ENCODE measurements at places on chromosomes 13 and 19.

DNA sequence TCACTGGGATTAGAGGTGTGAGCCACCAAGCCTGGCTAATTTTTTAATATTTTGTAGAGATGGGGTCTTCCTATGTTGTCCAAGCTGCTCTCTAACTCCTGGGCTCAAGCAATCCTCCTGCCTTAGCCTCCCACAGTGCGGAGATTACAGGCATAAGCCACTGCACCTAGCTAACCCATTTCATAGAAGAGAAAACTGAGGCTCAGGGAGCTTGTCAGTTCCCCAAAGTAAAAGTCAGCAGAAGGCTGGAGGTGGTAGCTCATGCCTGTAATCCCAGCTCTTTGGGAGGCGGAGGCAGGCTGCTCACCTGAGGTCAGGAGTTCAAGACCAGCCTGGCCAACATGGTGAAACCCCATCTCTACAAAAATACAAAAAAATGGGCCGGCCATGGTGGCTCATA, 8.8 kb upstream of the HOMER3 start:
- no peak for DNase-seq

- DNase-seq = no peak
These were observed 229.6 kb upstream of the STARD13 start for GRCh38 chr13:33515146-33515545.

- no peak for DNase-seq
These were observed 95.6 kb upstream of the RFC3 start for GRCh38 chr13:33722216-33722915.

DNA sequence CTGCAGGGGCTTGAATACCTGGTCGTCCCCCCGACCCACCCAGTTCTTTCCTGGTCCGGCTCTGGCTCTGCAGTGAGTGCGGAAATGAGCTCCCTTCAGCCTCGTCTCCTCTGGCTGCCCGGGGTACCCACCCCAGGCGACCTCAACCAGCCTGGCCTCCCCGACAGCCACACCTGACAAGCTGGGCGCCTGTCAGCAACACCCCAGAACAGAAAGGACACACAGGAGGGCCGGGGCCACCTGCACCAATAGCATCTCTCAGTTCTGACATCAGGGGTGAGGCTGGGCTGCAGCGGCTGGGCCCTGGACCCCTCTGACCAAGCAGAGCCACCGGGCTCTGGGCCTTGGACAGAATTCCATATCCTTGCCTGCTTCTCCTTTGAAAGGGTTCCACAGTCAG, 19.7 kb downstream of the SUGP1 start:
- DNase-seq = no peak

DNA sequence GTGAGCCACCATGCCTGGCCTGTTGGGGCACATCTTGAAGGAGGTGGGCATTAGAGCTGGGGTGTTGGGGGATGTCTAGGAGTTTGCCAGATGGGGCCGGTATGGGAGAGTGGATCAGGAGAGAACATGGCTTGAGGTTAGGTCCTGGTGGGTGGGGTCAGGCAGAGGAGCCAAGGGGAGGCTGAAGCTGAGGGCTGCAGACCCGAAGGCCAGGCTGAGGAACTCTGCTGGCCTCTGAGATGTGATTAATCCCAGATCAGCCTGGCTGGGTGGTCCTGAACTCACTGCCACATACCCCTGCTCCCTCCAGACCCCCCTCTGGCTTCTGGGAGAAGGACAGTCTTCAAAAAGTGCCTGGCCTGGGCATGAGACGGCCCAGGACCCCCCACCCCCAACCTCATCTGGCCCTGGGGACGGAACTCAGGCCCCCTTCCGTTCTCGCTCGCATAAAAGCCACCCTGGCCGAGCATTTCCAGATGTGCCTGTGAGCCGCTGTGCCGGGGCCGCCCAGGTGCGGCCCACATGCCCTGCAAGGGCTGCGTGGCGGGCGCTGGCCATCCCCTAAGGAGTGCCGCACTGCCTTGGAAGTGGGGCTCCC, 2.7 kb downstream of the FSTL3 start:
- no peak for DNase-seq

DNA sequence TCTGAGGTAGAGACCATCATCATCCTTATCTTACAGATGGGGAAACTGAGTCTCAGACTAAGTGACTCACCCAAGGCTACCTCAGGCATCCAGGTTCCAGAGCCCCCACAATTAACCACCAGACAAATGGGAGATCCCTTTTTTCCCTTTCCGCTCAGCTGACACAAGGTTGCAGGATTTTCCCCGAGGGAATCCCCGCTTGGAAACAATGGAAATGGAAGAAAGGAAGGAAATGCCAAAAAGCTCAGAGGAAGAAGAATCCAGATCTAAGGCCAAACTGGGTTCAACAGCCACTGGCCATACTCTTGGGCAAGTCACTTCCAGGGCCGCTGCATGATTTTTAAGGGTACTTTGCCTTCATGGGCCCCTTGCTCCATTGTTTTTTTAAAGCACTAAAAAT, 1.6 kb downstream of the ZNF71 start:
- no peak for DNase-seq

DNA sequence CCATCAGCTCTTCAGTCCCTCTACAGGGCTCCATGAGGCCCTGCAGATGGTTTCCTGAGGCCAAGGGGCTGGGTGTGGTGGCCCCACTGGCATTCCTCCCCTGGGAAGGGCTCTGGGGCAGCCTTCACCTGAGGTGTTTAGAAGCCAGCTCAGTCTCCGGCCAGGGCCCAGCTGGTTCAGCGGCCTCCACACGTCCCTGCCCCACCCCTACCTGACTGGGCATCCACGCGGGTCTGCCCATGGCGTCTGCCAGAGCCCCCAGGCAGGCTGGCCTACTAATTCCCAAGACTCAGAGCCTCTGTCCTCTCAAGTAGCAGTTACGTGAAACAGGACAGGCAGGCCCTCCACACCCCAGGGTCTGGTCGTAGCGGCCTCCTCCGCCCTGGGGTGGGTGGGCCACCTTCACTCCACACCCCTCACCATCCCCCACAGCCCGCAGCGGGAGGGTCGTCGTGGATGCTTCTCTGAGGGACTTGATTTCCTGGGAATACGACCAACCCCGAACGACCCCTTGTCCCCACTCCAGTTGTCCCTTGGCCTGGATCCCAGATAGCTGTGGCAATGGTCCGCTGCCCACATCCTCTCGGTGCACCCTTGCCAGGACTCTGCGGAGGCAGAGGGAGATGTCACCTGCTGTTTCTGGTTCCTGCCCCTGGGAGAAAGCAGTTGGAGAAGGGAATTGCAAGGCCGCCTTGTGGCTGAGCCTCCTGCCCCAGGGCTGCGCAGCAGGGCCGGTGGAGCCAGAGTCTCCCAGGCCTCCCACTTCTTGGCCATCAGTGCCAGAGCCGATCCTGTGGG, 24.3 kb downstream of the CAPN12 start:
- no peak for DNase-seq

DNA sequence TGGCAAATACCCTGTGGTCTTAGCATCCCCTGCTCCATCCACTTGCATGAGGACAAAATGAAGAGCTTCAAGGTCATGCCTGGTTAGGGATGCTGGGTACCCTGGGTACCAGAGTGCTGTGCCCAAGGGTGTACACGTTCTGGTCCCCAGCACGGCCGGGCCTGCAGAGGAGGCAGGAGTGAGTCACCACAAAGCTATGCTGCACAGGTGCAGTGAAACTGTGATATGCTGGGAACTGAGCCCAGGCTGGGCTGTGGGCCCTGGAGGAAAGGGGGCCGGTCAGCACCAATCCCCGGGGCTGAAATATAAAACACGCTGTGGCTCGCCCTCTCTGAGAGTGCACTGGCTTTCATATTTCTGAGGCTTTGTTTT, 95.1 kb downstream of the TSHZ3 start:
- peak; percentile 10 for DNase-seq

DNA sequence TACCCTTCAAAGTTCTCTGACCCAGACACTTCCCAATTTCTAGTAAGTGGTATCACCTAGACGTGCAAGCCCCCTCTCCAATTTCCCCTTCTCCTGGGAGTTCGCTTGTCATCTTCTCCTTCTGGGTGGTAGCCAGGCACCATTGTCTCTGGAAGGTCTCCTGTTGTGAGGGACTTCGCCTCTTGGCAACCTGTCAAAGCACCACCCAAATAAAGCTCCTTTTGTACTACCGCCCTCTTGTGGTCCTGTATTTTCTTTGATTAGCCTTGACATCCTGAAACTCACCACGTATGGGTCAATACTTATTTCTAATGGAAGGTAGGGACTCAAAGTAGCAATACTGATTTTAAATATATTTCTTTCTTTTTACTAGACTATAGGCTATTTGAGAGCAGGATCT, 8.2 kb downstream of the GPC5 start:
- DNase-seq = peak; percentile 47

GRCh38 chr13:30234619-30235162, 72.7 kb downstream of the KATNAL1 start:
- DNase-seq = no peak

DNA sequence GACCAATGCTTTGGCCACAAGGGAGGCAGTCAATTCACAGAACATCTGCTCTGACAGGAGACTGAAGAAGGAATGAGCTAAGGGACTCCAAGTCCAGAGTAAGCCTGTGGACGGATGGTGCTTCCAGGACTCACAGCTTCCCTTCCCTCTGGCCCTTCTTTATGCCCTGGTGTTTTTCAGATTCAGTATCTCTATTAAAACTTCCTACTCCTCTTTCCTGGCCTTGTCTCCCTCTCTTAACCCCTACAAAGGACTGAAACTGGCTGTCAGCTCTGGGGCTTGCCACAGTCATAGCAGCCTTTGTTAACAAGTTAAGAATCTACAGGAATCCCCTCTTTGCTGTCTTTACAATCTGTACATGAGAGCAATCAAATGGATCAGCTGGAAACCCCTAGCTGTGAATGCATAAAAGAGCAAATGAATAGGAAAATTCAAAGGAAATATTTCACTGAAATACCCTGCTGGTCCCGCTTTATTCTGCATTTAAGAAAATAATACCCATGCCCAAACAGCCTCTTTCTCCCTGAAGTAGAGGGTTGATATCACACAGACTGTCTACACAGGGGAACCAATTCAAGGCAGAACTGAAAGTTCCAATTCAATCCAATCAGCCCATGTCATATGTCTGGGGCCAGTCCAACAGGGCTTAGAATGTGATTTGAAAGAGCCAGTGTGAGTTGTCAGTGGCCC, 192.3 kb downstream of the MZT1 start:
- DNase-seq = no peak

GRCh38 chr19:12783849-12784393, 7.4 kb upstream of the JUNB start:
- DNase-seq = no peak

- no peak for DNase-seq
These were observed 169.9 kb downstream of the VWA8 start for GRCh38 chr13:41791056-41791455.

DNA sequence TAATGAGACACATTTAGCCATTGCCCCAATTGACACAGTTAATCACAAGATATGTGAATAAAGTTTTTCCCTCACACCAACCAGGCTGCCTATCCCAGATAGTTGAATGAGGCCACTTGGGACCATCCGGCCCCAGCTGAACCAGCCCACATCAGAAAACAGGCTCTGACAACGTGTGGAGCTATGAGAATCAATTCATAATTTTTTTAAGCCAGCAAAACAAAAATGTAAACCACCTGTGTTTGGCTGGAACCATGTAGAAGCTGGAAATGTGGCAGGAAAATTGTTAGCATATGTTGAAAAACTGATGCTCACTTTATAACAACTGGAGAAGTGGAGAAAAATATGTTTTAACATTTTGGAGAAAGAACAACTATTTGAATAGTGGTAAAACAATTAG, 1161.3 kb downstream of the SLITRK1 start:
- DNase-seq = no peak

DNA sequence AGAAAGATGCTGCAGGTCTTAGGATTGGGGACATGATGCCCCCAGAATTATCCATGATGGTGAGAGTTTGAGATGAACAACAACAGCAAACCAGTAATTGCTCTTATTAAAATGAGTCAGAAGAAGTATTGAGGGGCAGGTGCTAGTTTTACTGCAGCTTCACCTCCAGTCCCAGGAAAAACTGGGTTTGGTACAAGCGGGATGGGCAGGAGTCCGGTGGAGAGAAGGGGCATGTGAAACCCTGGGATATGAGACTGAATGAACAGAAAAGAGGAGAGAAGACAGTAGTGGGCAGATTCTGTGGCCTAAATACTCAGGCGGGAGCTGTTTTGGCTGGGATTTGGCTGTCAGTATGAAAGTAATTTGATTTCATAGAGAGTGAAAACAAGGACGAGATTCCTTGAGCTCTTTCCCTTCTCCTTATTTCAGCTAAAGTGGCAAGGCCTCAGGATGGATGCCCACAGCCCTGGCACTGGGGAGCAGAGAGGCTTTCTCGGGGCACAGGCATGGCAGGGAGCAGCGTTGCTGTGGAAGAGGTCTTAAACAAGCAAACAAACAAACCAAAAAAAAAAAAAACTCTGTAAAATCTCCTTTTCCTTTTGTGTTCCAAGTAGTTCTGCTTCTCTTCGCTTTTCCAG, 30.7 kb downstream of the NFIX start:
- no peak for DNase-seq

DNA sequence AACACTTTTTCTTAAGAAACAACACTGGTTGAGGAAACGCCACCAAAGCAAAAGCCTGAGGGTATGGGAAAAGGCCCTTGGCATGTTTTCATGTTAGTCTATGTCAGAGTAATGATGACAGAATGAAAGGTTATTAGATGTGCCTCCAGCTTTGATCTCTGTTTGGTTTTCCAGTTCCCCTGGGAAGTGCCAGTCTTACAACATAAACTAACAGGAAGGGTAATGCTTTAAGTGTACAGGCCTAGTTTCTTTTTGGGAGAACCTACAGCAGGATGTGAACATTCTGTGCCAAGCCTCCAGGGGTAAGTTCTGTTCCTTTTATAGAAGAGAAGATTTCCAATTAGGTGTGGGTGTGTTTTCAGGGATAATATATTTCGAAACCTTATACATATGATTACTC, 121.7 kb downstream of the FNDC3A start:
- DNase-seq = no peak

DNA sequence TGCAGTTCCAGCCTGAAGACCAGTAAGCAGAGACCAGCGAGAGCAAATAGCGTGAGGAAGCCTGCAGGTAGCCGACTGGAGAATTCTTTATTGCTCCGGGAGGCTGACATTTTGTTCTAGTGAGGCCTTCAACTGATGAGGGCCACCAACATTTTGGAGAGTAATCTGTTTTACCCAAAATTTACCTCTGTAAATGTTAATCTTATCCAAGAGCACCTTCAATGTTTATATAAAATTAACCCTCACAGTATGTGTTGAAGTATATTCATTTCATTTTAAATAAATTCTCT, 546.4 kb upstream of the SLITRK5 start:
- no peak for DNase-seq

DNA sequence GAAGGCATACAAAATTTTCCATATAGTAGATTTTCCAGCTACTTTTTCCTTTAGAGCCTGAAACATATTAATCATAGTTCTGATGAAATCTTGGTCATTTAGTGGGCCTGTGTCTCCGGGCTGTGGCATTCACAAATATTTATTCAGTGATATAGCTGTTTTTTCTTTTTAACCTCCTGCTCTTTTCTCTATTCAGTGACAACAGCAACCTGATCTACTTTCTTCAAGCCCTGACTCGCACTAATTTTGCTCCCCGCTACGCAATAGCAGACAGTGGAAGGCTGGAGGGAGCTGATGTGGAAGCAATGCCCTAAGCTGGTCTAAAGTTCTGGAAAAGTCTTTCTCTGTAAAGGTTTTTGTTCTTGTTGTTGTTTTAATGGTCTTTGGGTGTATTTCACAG, 289.7 kb downstream of the SLITRK6 start:
- DNase-seq = no peak
